Activated CD8-positive, alpha-beta memory T cell treated with anti-CD3 and anti-CD28 coated beads for 24 hours (primary cell): ENCODE measurements at places on chromosomes 5 and 9.

DNA sequence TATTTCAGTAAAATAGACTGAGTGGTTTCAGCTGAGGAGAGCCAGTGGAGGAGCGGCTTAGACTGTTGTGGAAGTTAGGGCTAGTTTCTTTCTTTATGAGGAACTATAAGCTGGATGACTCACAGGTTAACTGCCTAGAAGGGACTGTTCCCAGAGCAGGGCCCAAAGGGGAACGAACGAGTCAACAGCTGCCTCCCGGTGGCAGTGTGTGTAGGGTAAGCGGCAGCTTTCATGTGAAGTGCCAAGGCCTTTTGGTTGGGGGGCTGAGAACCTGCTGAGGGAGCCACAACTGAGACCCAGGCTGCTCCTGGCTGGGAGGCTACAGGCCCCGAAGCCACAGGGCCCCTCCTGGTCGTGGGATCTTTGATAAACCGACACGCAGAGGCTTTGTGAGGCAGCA, 7.0 kb downstream of the SQSTM1 start:
- DNase-seq = no peak

- DNase-seq = no peak
Observed at GRCh38 chr5:1357946-1358725, 13.2 kb upstream of the CLPTM1L start.

- DNase-seq = no peak
Observed at GRCh38 chr5:151597749-151598148, 6.6 kb upstream of the FAT2 start.

DNA sequence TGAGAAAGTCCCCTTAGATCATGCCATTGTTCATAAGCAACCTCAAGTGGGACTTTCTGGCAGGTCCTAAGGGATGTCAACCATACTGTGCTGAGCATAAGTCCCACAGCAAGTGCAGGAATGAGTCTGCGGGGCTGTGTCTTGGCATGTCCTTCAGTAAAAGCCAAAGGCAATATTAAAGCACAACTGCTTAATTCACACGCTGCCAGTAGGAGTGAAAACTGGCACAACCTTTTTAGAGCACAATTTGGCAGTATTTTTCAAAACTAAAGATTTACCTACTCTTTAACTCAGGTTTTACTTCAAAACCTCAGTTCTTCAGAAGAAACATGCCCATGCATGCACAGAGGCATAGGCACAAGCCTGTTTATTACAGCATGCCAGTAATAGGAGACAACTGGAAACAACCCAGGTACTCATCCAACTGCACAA, 24.4 kb upstream of the SMAD5 start:
- DNase-seq = no peak

DNA sequence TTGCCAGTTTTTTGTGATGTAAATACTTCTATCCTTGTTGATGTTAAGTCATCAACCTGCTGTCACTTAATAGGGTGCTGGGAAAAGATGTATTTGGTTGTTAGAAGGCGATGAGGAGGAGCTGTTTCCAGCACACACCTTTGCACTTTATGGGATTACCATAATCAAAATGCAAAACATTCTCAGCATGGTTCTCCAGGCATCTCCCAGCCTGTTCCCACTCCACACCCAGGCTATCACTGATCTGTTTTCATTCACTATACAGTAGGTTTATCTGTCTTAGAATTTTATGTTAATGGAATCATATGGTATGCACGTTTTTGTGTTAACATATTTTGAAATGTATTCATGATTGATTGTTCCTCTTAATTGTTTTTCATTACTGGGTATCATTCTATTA, 35.9 kb downstream of the PCSK5 start:
- no peak for DNase-seq

DNA sequence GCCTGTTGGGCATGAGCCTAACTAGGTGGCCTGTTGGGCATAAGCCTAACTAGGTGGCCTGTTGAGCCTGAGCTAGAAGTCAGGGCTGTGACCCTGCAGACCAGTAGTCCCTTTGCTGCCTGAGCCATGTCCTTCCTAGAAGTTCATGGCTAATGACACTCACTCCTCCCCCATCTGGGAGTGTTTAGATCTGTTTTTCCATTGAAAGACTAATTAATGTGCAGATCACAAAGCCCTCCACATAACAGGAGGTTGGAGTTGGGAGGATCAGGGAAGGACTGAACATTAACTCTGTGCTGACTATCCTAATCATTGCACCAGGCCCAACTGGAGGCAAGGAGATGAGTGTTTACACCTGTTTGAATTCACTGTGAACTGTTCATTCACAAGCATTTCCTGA, 27.6 kb downstream of the SLC25A48 start:
- no peak for DNase-seq
